ENCODE measurements at places on chromosomes 12 and 14.
A peak's percentile ranks its signal among the peaks of the same experiment; 100 is the strongest.

DNA sequence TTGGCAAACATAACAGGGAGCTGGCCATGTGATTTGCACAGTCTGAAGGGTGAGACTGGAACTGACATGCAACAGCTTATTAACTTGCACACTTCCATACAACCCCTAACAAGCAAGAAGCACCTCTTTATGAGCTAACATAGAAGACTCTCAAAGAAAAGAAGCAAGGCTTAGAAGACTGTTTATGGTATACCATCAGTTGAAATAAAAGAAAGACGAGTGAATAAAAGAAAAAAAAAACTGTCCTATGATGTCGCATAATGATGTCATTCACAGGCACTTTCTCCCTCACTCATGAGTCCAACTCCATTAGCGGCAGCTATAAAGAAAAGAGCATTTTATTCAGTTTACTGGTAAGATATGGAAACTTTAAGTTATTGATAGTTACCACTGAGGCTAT is 3.3 kb upstream of the MDM1 start:
- DNase-seq = no peak

DNA sequence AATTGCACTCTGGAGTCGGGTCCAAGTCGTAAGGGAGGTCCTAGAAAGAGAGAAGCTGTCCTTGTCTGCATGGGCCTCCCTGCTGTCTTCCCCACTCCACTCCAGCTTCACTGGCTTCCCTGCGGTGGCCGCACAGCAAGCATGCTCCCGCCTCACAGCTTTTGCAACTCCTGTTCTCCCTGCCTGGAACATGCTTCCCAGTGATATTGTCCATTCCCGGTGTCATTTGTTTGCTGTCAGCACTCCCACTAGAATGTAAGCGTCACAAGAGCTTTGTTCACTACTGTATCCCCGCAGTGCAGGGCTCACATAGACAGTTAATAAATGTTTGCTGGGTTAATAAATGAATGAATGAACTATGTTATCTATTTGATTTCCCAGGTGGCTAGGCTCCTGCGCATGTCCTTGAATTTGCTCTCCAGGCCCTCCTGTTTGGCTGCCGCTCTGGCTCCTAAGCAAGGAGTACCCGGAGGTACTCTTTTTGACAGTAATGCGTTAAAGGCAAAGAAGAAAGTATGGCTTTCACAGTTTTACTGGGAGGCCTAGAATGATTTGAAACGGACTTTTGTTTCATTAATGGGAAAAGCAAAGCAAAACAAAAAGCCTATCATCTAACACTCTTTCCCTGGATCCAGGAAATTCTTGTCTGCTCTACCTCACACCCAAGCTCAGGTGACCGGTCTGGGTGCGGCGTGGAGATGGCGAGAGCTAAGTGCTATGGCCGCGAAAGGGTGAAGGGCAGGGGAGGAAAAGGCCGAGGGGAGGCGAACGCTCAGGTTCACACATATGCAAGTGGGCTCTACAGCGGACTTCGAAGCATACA is 6.2 kb upstream of the SLC7A7 start:
- no peak for DNase-seq

- no peak for DNase-seq
Observed at GRCh38 chr12:82912406-82912805, 225.7 kb downstream of the TMTC2 start.

- DNase-seq = no peak
Observed at GRCh38 chr14:81437244-81437643, 37.1 kb upstream of the STON2 start.

- DNase-seq = no peak
Observed at GRCh38 chr12:101038289-101038871, 171.7 kb downstream of the SLC5A8 start.

DNA sequence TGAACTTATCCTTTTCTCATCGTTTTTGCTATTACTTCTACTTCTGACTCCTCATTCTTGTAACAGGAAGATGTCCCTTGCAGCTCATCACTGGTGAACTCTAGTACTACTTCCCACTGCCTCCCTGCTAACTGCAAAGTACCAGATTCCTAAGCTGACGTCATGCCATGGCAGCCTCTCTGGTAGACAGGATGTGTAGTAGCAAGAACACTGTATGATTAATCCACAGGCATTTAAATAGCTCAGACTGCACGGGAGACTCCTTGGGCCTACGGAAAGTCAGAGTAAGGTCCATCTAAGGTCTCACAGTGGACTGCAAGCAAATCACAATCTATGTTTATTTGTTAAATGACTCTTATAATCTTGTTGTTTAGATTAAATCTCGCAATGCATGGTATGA is 43.5 kb downstream of the DNAI7 start:
- no peak for DNase-seq

- no peak for DNase-seq
Observed at GRCh38 chr14:55243386-55243785, 27.8 kb upstream of the FBXO34 start.

DNA sequence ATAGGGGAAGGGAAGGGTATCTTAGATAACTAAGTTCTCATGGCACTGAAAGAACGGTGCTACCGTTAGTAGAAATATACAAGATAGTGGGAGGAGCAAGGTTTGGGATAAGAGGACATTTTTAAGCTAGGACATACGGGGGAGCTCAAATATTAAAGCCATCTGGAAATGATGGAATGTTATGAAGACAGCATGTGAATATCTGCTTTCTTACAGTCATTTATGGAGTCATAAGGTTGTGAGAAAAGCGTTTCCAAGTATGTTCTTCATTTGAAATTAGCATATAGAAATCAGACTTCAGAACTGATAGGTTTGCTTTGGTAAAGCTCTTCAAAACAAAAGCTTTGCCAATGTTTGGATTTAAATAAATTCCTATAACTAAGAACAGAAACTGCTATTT is 62.3 kb downstream of the OTOGL start:
- DNase-seq = no peak

DNA sequence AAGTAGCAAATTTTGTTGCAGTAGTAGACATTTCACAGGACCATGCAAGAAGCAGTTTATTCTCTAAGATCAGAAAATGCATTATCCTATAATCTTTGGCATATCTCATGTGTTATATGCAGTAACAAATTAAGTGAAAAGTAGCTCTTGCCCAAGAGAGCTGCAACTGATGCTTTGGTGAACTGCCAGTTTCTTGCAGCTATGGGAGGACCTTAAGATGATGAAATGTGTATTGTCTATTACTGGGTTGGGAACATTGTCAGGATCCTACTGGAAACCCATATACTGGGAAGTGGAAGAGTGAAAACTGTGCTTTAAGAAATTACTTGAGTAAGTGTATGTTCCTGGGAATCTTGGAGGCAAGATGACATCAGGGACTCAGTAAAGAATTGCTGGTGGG is 238.8 kb downstream of the DACT1 start:
- no peak for DNase-seq

- no peak for DNase-seq
Observed at GRCh38 chr12:41943671-41944070, 201.0 kb downstream of the GXYLT1 start.

DNA sequence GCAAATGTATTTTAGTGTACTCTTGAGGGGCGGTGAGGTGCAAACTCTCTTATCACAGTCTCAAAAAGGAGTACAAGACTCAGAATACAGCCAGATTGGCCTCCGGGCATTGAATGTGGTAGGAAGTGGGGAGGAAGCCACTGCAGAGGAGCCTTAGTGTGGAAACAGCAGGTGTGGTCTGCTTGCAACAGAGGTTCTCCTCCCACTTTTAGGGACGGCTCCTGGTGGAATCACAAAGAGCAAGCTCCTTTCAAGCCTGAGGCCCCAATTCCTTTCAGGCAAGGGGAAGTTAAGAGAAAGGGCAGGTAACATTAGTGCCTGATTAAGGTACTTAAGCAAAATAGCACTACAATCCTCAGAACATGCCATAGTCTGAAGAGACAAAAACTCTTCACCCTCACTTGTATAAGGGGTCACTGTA is 23.7 kb upstream of the SLC2A3 start:
- peak; percentile 50 for DNase-seq

DNA sequence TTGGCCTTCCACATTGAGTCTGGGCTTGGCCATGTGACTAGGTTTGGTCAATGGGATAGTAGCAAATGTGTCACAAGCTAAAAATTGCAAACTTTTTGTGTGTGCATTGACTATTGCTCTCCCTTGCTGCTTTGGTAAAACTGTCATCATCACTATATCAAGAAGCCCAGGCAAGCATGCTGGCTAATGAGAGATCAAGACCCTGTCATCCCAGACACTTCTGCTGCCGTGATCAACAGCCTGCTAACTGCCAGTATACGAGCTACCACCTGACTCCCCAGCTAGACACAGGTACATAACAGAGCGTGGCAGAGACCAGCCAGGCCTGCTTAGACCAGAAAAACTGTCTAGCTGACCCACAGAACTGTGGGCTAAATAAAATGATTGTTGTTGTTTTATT is 456.7 kb upstream of the DCN start:
- DNase-seq = no peak

DNA sequence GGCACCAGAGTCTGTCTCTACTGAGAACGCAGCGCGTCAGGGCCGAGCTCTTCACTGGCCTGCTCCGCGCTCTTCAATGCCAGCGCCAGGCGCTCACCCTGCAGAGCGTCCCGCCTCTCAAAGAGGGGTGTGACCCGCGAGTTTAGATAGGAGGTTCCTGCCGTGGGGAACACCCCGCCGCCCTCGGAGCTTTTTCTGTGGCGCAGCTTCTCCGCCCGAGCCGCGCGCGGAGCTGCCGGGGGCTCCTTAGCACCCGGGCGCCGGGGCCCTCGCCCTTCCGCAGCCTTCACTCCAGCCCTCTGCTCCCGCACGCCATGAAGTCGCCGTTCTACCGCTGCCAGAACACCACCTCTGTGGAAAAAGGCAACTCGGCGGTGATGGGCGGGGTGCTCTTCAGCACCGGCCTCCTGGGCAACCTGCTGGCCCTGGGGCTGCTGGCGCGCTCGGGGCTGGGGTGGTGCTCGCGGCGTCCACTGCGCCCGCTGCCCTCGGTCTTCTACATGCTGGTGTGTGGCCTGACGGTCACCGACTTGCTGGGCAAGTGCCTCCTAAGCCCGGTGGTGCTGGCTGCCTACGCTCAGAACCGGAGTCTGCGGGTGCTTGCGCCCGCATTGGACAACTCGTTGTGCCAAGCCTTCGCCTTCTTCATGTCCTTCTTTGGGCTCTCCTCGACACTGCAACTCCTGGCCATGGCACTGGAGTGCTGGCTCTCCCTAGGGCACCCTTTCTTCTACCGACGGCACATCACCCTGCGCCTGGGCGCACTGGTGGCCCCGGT is at the start of gene PTGDR:
Gene PTGDR (plus strand): TSS at position 198 of the 778 bp plus-strand sequence. CDS start 117 bp downstream, at position 315.
- DNase-seq = no peak

DNA sequence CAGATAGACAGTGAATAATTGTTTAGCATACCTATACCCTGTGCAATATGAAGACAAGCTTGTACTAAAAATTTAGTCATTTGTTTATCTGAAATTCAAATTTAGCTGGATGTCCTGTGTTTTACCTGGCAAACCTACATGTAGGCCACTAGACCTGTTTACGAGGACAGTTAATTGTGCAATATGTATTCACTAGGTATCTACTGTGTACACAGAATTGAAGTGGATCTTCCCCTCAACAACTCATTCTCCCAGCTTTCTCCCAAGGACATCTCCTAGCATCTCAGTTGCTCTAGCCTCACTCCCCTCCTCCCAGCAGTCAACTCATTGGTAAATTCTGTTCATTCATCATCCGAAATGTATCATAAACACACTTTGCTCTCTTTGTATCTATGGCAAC is 25.3 kb downstream of the AK7 start:
- no peak for DNase-seq

GRCh38 chr12:109191621-109192250 is 75.3 kb downstream of the ACACB start:
- DNase-seq = no peak

- DNase-seq = no peak
Observed at GRCh38 chr12:109130297-109131153, 14.1 kb downstream of the ACACB start.

DNA sequence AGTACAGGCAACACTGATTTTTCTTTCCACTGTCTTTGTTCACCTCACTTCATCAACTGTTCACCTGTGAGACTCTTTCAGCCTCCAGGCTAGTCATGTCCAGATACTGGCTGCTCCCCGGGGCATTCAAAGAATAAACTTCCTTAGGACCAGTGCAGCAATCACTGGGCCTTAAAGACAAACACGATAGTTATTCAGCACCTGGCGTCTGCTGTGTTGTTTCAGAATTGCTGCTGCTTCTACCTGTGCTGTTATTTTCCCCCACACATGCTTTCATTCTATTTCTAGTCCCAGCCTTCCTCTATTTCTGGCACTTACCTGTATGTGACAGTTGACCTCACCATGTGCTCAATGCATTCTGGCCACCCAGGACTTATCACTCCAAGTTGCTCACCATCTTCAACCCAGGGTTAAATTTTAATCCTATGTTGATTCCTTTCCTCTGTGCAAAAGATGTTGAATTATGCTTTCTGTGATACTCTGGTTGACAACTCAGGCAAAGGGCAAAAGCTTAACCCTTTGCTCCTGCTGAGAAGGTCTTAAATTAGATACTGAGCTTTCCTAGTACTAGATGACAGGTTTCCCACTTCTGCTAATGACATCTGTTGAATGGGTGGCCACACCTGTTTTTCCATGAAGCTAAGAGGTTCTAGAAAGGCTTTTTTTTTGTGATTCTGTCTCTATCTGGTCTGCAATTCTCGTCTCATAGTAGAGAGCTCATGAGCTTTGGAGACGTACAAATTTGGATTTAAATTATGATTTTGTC is 41.4 kb downstream of the PTPRQ start:
- no peak for DNase-seq

DNA sequence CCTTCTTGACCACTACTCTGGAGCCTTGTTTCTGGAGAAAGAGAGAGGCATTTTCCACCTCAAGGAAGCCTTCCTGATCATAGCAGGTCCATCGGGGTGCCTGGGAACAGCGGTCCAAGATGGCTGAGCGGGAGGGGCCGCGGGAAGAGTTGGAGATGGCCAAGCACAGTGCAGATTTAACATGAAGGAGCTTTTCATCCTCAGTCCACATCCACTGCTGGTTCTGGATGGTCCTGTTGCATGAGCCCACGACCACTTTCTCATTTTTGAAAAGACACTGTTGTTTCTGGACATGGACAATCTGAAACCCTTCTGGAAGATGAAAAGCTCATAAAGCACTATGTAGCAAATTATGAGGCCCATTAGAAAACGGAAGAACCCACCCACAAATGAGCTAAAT is 1.5 kb downstream of the PTPRB start:
- DNase-seq = no peak

GRCh38 chr12:87960566-87960965 is 68.6 kb downstream of the C12orf50 start:
- DNase-seq = no peak

- no peak for DNase-seq
Observed at GRCh38 chr12:82090165-82090564, 268.0 kb downstream of the CCDC59 start.
